ENCODE measurements at places on chromosomes 12 and 14.

GRCh38 chr14:36134038-36134437 lies 42.5 kb downstream of the PTCSC3 start:
- DNase-seq = no peak

DNA sequence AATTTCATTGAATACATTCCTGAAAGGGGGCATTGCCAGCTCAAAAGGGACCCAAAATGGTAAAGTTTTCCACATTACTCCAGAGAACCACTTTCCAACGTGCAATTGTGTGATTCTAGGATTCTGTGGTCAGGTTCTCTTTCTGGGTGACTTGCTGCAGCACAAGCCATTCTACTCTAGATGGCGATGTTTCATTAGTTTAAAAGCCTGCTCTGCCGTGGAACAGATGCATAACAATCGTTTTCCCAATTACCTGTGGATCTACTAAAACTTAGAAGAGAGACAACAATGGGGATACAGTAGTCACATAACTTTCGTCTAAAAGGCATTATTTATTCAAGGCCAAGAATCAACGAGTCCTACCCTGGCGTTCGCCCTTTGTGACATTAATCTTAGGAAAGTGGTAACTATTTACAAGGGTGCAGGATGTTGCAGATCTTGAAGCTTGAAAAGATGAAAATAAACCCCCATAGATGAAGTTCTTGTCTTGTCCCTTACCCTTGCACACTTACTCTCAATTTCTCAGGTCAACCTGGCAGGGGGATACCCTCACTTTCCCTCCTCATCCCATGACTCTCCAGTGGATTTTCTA lies 400.9 kb downstream of the SNAPC1 start:
- peak; percentile 41 for DNase-seq

DNA sequence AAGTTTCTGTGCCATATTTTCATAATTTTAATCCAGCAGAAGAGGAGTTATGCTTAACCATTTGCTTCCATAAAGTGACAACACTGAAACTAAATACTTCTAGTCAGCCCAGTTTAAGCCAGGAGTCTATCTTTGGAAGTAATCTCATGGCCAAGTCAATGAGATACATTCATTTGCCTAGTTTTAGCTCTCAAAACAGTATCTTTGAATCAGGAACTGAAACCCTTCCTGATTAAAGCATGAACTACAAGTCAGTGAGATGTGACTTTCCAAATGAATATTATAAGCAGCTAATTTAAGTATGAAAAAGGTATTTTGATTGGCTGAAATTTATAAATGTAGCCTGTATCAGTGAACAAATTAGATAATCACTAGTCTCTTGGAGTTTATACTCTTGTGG lies 491.5 kb downstream of the SLC6A15 start:
- DNase-seq = no peak

DNA sequence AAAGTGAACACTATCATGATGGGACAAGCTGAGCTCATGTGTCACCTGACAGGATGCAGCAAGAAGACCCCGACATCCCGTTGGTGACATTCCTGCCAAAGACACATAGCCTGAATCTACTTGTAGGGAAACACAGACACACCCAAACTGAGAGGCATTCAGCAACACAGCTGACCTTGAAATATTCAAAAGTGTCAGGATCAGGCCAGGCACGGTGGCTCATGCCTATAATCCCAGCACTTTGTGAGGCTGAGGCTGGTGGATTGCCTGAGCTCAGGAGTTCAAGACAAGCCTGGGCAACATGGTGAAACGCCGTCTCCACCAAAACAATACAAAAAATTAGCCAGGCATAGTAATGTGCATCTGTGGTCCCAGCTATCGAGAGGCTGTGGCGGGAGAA lies 232.0 kb upstream of the PLXNC1 start:
- no peak for DNase-seq

- DNase-seq = no peak
Observed at GRCh38 chr14:34452258-34452822, 9.7 kb downstream of the SPTSSA start.

DNA sequence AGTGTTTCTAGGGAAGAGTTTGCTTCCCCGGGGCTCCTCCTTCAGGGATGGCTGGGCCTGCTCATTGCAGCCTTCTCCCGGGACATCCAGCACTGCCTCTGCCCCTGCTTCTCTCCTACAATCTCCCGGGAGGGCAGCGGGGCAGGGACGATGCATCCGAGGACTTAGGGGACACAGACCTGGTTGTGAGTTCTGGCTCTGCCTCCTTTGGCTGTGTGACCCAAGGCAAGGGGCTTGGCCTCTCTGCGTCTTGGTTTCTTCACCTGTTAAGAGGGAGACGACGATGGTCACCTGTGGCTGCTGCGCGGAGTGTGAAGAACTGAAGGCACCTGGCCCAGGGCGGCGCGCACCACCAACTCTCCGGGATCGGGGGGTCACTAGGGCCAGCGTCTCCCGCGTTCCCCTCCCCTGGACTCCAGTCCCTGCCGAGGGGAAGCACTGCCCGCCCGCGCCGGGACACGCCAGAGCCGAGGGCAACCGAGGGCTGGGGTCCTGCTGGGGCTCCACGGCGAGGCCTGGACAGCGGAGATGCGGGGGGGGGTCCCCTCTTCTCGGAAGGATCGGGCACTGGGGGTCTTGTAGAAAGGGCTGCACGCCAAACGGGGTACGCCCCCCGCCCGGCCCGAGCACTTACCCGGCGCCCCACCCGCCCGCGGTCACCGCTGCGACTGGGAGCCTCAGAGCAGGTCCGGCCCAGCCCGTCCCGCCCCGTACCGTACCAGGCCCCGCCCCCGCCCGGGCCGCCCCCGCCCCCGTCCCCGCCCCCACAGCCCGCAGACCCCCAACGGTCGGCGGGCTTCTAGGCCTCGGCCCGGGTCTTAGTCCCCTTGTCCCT lies at the start of gene HVCN1:
HVCN1 (minus strand) TSS at position 670 of the 835 bp plus-strand sequence. CDS start 5,870 bp downstream, outside the sequence.
- peak; percentile 65 for DNase-seq

GRCh38 chr12:112430929-112431328 lies 12.2 kb downstream of the PTPN11 start:
- DNase-seq = no peak

DNA sequence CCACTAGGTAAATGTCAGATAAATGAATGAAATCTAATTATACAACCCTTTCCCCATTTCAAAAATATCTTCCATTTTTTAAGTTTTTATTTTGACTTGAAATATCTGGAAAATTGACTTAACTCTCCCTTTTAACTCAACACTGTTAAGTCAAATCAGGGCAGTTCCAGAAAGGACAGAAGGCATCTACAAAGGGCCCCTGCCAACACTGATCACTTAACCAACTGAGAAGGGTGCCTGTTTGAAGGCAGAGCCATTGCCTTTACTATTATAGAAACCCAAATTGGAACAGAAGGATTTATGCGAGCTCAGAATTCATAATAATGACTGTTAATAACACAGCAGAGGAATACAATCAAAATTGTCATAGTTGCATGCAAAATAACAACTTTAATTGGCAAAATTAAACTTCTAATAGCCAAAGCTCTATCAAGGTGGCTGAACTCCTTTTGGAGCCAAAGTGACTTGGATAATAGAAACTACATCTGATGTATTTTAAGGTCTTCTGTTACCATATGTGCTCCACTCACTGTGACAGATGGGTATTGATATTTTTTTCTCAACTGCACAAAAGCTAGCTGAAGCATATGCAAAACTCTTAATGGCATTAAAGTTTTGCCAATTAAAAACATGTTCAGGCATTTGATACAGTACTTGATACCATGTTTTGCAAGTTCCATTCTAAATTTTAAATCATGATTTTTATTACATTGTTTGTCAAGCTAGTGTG lies 383.8 kb downstream of the NOVA1 start:
- DNase-seq = no peak

DNA sequence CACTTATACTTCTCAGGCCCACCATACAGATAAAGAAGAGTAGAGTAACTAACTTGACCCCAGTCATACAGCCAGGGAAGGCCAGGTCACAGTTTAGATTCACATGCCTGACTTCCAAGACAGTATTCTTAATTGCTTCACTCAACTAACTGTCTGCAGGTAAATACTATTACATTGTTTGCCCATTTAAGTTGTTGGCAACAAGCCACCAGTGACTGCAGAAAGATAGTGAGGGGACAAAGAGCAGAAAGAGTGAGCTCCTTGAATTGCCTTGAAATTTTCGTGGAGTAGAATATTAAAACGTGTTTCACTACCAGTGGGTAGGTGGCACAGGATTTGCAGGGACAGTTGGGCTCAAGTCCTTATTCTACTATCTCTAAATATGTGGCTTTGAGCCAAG lies 146.3 kb upstream of the RMST start:
- no peak for DNase-seq

- no peak for DNase-seq
Observed at GRCh38 chr12:25401547-25402345, 151.0 kb upstream of the KRAS start.

- DNase-seq = no peak
Observed at GRCh38 chr12:79247494-79247893, 382.9 kb downstream of the SYT1 start.

DNA sequence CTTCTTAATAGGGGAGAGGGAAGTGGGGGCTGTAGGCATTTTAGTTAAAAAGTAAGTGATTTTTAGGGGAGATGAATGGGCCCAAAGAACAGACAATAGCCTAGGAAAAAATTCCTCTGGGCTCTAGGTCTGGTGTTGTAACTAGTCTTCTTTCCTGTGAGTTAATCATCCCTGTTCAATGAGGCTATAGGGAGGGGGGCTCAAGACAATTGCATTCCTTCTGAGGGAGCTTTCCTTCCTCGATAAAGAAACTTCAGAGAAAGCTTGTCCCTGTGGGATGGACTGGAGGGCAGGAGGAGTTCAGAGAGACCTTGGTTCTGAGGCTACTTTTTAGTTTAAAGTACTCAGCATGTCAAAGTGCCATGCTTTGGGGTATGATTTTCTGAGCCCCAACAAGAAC lies 127.2 kb downstream of the BBS10 start:
- DNase-seq = no peak

DNA sequence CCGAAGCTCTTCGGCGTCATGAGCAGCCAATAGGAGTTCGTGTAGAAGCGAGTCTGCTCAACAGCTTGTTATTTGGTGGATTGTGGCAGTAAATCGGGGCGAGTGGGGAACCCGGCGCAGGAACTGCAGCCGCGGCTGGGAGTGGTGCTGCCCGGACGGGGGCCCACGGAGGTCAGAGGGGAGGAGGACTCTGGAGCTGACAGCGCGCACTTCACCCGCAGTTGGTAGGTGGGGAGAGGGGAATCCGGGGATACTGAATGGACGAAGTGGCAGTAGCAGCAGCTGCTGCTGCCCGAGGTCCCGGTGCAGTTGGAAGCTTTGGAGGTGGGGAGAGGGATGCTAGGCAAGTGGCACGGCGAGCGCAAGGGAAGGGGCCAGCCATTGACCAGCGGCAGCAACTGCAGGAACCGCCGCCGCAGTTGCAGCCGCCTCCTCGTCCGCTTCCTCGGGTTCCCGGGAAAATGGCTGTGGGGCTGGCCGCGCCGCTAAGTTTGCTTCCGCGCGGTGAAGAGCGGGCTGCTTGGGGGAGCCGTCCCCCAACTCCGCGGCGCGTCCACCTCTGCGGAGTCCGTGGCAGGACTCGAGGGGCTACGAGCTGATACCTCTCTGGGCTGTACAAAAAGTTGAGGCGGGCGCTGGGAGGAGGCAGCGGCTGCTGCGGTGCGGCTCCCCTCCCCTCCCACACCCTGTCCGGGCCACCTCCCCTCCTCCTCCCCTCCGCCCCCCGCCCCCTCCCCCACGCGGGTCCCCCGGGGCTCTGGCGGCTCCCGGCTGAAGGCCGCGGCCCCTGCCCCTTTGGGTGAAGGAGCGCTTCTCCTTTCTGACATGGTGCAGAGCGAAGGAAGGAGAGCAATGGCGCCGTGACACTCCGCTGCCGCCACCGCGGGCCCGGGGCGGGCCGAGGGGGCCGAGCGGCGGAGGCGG lies at the start of gene ARID4A:
ARID4A (plus strand) TSS at position 79 of the 924 bp plus-strand sequence. CDS start 1,300 bp downstream, outside the sequence.
- DNase-seq = peak; percentile 44

- DNase-seq = no peak
Observed at GRCh38 chr12:2297004-2297403, 244.2 kb downstream of the CACNA1C start.

GRCh38 chr14:34498684-34499412 lies 36.8 kb upstream of the SPTSSA start:
- peak; percentile 28 for DNase-seq

DNA sequence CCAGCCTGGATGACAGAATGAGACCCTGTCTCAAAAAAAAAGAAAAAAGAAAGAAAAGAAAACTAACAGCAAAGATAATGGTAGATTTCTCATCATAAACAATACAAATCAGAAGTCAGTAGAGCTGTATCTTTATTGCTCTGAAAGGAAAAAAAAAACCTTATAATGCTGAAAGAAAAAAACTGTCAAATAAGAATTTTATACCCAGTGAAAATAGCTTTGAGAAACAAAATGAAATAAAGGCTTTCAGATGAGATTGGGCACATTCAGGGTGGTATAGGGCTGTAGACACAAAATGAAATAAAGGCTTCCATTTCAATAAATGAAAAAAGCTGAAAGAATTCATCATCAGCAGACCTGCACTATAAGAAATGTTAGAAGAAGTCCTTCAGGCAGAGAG lies 105.0 kb upstream of the FOXN3 start:
- no peak for DNase-seq

- no peak for DNase-seq
Observed at GRCh38 chr12:26488351-26488750, 293.0 kb downstream of the SSPN start.

GRCh38 chr14:68947802-68948201 lies 31.3 kb downstream of the ACTN1 start:
- DNase-seq = peak; percentile 92

DNA sequence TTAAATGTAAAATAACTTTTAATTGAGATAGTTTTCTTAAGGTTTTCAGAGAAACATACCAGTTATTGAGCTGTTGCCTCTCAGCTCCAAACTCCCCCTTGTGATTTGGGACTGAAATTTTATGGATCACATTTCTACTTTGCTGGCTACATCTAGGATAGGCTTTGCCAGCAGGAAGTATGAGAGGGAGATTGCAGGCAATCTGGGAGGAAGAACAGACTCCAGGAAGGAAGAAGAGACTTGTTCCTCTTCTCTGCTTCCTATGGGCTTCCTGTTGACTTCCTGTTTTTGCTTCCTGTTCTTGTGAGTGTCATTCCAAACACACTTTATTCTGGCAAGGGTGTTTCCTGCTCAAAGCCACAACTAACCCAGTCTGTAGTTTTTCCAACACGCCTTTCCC lies 312.9 kb downstream of the ITPR2 start:
- no peak for DNase-seq

- DNase-seq = no peak
Observed at GRCh38 chr14:33793398-33794110, 157.3 kb downstream of the EGLN3 start.

- DNase-seq = no peak
Observed at GRCh38 chr12:15756822-15757221, 32.4 kb downstream of the EPS8 start.

DNA sequence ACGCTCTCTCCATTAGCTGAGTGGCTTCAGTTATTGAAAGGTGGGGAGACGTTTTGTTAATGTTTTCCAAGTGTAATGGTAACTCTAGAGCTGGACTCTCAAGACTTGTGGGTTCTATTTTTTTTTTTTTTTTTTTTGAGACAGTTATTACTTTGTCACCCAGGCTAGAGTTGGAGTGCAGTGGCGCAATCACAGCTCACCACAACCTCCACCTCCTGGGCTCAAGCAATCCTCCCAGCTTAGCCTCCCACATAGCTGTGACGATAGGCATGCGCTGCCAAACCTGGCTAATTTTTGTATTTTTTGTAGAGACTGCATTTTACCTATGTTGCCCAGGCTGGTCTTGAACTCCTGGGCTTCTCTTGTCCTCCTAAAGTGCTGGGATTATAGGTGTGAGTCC lies 26.2 kb downstream of the ATF1 start:
- no peak for DNase-seq
